ENCODE measurements at places on chromosomes 1 and 21. TPM values are rescaled to one million over a fixed set of nuclear protein-coding genes. Genes with fewer than 3 reads are reported as not detected.

S100A9 gene
- 334 TPM for total RNA-seq

DMBX1 gene
- not detected for total RNA-seq

PEF1 gene
- 48.9 TPM for total RNA-seq

NTNG1 gene
- total RNA-seq: not detected

HFM1 gene
- total RNA-seq: not detected

PGLYRP4 gene
- not detected for total RNA-seq

PLA2G2D gene
- not detected for total RNA-seq

SDE2 gene
- total RNA-seq: 53.6 TPM

CEP85 gene
- 18.0 TPM for total RNA-seq

HENMT1 gene
- 30.6 TPM for total RNA-seq

LDLRAP1 gene
- total RNA-seq: 25.2 TPM

GRIK1 gene
- not detected for total RNA-seq

CCDC27 gene
- not detected for total RNA-seq

NBPF4 gene
- total RNA-seq: not detected

ID3 gene
- 6.5 TPM for total RNA-seq

TARDBP gene
- 148 TPM for total RNA-seq

AKNAD1 gene
- not detected for total RNA-seq

C4BPA gene
- not detected for total RNA-seq

RNU1-3 gene
- 2,937 TPM for total RNA-seq

NHLH1 gene
- 0.16 TPM for total RNA-seq

GBP2 gene
- total RNA-seq: 144 TPM

ENAH gene
- not detected for total RNA-seq

OR14K1 gene
- not detected for total RNA-seq

RAB25 gene
- total RNA-seq: not detected

FAM167B gene
- total RNA-seq: 0.80 TPM

VWA5B1 gene
- total RNA-seq: not detected

HSD3B1 gene
- not detected for total RNA-seq

CCDC18 gene
- total RNA-seq: 17.2 TPM

SLAMF8 gene
- total RNA-seq: 4.4 TPM

HMCN1 gene
- 0.02 TPM for total RNA-seq

FBLIM1 gene
- not detected for total RNA-seq

HUNK gene
- total RNA-seq: not detected

CELA2B gene
- not detected for total RNA-seq

SPOCD1 gene
- 0.54 TPM for total RNA-seq

LRRC53 gene
- total RNA-seq: not detected

MROH9 gene
- total RNA-seq: not detected

CLDN17 gene
- not detected for total RNA-seq

NFASC gene
- not detected for total RNA-seq

LRIG2 gene
- total RNA-seq: 28.5 TPM

DDI2 gene
- total RNA-seq: 39.8 TPM

PTP4A2 gene
- total RNA-seq: 443 TPM

DUSP23 gene
- total RNA-seq: 18.6 TPM

RPE65 gene
- total RNA-seq: not detected

ALX3 gene
- not detected for total RNA-seq

Measured in natural killer cell (primary cell).